Stimulated activated CD4-positive, alpha-beta T cell treated with anti-CD3 and anti-CD28 coated beads, TNF-alpha, amount 100 ng/mL, for 24 hours (primary cell): ENCODE measurements at places on chromosomes 1 and 21.

DNA sequence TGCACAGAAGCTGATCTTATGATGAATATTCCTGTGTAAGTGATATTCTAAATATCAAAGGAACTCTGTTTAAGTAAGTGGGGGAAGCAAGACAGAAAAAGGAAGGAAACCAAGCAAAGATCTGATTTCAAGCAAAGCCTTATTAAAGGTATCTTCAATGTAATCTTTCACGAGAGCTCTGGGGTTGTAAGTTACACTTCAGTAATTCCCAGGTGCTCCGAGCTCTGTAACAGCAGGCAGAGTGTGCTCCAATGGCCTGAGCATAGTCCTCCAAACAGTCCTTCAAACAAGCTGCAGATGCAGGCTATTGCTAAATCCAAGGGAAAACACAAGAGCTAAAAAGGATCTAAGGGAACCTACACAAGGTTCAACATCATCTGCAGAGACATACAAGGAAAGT, 949.7 kb upstream of the TMPRSS15 start:
- DNase-seq = no peak

DNA sequence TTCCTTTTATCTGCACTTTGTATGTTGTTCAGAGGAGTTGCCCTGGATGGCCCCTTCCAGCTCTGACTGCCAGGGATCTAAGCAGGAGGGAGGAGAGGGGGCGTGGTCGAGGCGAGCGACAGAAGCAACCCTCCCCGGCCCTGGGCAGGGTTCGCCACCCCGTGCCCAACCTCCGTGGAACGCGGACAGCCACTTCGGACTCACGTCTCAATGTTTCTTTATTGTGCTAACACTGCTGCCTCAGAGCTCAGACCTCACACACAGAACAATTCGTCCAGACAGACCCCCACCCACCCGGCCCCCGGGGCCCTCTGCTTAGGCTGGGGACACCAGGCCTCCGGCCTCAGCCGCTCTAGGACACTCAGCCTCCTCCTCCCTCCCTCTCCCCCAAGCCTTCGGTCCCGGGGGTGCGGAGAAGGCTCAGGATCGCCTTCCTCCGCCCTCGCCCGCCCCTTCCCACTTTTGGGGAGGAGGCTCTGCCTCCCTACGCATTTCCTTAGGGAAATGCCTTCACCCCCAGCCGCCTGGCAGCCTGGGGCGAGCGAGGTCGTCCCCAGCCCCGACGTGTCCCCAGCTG, 8.3 kb downstream of the VSIG8 start:
- peak; percentile 26 for DNase-seq

- no peak for DNase-seq
Measured at GRCh38 chr1:240866724-240867123, 254.8 kb upstream of the GREM2 start.

DNA sequence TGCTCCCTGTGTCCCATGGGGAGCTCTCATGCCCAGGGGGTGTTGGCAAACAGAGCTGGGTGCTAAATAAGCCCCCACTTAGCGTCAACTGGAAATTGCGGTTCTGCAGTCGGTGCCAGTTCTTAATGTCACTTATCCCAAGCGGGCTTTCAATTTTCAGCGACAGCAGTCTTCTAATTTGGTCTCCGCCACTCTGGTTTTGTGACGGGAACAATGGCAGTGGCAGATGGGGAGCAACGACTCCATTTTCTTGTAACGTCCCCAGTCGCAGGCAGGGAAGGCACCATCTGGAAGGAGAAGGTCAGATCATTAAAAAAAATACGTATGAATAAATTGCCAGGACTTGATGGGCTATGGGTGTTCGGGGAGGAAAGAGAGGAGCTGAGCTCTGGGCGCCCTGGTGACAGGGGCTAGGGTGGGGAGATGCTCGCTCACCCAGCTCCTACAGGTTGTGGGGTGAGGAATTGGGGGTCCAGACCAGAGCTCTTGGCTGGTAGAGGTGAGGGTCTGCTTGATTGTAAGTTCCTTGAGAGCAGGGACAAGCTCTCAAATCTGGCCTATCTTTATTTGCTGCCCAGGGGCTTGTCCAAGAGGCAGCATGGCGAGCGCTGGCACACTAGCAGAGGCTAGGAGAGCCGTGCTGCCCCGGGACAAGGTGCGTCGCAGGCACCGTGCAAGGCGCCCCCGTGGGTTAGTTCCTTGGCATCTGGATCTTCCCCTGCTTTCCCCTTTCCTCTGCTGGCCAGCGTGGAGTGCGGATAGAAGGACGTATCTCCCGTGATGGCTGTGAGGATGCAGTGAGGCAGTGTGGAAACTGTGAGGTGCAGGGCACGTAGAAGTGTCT, 105.8 kb downstream of the ARHGEF10L start:
- DNase-seq = no peak

DNA sequence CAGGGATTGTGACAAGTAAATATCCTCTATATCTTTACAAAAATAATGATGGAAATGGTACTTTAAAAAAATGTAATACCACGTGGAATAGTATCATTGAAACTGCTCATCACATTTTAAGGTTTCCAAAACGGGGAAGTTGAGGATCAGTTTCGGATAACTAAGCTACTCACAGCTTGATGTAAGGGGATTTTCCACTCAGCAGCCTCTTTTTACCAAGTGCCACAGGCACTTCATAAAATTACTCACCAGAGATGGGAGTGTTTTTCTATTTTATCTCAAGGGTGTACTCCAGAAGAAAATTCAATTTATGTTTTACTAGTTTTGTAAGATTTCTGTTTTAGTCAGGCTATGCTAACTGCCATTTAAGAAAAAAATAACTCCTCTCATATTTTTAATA, 91.7 kb downstream of the TPR start:
- DNase-seq = no peak
